ENCODE measurements at places on chromosomes 5 and 9.

- DNase-seq, result no peak
Observed at GRCh38 chr5:36264202-36264760, 22.6 kb upstream of the NADK2 start.

DNA sequence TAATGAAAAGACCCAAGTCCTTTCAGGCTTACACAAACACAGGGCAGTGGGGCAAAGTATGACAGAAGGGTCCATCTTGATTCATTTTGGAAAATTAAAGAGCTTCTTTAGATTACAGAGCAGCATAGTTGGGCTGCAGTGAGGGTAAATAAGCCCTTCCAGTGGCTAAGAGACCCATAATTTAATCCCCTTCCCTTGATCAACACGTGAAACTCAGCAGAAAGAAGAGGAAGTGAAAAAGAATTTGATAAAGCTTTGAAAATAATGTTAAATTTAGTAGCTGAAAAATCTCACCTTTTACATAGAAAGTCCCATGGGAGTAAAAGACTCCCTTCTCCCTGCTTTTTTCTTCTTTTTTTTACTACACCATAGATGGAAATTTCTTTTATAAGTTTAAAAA is 87.6 kb downstream of the FREM1 start:
- no peak for DNase-seq

DNA sequence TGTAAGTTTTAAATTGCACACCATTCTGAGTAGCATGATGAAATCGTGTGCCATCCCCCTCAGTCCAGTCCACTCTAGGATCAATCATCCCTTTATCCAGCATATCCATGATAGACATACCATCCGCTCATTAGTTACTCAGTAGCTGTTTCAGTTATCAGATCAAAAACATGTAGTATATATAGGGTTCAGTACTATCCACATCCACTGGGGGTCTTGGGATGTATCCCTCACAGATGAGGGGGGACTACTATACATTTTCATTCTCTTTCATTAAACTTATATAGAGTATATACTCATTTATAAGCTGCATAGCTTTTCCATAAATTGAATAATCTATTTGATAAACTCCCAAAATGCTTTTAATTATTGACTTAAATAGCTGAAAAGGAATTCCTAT is 67.6 kb downstream of the MEIKIN start:
- DNase-seq, result no peak

GRCh38 chr9:13586587-13587374 is 307.3 kb upstream of the MPDZ start:
- peak; percentile 21 for DNase-seq

- no peak for DNase-seq
Observed at GRCh38 chr5:1093361-1093760, 18.5 kb downstream of the SLC12A7 start.

DNA sequence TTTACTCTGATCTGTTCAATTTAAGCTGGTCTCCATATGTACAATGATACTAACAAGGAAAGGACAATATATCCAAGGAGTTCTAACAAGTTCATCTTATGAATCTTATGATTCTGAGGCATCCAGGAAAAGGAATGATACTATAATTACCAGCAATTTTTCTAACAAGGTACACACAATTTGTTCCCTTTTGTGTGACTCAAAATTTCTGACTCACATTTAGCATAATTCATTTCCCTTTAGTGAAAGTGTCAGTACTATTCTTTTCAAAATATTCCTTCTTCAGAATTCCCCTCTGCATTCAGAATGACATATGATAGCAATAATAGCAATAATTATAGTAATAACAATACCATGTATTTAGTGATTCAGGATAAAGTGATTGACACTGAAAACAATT is 594.8 kb downstream of the DMRTA1 start:
- DNase-seq, result no peak

DNA sequence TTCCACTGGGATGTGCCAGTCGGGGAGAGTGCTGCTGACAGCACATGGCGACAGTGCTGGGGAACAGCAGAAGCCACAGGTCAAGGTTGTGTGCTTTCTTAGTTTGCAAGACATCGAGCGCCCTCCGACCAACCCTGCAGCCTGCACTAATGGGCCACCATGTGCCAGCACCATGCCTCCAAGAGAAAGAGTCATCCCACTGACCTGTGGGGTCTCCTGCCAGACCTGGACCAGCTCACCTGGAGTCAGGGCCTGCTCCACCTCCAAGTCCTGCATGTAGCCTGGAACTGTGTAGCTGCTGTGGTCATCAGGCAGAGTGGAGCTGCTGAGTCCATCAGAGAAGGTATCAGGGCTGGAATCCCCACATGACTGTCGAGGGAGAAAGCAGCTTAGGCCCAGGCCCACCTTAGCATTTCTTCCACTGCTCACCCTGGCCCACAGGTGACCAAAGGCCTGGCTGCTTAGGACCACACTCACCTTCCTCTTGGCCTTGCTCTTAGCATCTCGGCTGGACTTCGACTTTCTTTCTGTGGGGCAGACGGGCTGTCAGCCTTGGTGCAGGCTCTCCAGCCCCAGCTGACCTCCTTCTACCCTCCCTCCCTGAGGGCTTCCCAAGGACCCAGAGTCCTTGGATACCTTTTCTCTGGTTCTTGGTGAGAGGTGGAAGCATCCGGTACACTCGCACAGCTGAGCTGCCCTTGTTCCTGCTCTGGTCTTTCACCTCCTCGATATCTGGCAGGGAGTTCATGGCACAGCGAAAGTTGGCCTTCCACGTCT is 4.1 kb downstream of the IRF1 start:
- no peak for DNase-seq

DNA sequence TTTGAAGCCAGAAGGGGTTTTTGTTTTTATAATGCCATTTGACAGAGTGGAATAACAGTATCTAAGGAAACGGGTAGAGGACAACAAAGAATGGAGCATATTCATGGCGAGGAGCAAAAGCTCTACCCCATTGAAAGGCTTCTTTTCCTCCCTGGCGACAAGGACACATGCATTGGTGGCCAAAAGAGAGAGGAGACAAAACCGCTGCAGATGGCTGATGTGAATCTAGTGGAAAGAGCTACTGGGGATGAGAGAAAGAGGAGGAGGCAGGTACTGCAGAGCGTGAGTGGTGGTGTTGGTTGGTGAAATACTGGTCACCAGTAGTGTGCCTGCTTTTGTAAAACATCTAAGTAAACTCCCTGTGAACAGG is 491 bp downstream of the APC start:
- no peak for DNase-seq

- no peak for DNase-seq
Observed at GRCh38 chr9:93218671-93219420, 34.9 kb downstream of the WNK2 start.

Measured in NCI-H510A treated with DMSO at 0.1 percent for 48 hours (cell line).